HuH-7 (cell line): ENCODE measurements at places on chromosomes 13 and 19.

DNA sequence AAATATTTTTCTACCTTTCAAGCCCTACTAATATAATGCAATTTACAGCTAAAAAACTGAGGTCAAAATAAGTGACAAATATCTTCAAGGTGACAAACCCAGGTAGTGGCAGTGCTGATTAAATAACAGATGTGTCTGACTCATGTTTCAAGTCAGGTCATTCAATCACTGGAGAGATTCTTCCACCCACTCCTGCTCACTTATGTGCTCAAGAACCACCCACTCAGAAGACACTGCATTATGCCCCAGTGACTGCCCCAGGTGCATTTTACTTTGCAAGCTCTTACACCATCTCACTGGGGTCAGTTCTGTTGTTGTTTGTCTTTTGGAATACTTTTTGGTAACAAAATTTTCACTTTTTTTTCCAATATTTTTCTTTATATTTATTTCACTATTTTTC, 2.2 kb downstream of the ZNF100 start:
- no peak for DNase-seq

DNA sequence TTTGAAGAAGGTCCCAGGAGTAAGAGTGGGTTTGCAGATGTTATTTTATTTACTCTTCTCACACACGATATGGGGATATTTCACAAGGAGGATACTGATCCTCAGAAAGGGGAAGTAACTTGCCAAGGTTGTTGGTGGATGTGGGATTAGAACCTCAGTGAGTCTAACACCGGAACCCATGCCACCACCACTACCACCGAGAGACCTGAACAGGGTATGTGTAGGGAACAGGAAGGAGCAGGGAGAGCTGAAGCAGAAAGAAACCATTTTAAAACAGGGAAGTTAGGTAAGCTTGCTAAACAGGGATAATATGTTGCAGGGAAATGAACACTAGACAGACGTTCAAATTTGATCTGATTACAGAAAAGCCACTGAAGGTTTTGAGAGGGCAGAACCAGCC, 11.6 kb upstream of the CEACAM3 start:
- DNase-seq = no peak

DNA sequence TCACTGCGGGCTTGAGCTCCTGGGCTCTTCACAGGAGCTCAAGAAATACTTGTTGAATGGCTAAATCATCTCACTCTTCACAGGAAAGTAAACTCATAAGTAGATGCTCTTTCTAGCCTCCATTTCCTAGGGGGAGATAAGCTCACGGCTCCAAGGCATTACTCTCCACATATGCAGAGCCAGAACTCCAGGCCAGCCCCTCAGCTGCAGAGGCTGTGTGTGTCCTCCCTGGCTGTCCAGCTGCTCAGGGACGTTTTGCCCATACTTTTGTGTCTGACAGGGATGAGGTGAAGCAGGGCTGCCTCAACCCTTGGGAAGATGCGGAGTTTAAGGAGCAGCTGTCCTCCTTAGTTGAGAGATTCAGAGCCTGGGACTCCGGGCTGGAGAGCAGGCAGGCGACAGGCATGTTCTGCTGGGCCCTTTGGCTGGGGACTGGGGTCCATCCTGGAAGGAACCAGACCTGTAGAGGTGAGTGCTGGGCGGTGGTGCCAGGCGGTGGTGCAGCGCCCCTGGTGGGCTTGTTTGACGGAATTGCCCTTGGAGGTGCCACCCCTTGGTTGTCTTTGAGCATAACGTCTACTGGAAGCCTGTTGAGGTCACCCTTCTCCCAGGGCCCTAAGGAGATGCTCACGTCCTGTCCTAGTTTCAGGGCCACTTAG, 20.5 kb upstream of the SLC15A1 start:
- DNase-seq = no peak

DNA sequence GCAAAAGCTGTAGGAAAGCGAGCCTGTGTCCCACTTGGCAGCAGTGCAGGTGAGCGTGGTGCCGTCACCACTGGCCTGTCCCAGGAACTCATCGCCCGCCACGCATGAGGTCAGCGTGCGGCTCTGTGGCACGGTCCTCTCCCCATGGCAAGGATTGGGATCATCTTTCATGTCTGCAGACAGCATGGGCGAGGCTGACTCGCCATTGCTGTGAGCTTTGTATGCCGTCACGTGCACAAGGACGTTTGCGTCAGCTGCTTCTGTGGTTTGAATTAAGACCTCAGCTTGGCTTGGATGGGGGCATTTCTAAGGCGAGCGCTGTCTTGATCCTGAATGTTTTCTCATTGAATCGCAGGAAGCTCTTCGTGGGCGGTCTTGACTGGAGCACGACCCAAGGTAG, 9.8 kb downstream of the DAZAP1 start:
- no peak for DNase-seq

- peak; percentile 63 for DNase-seq
These were observed 7.4 kb upstream of the CNFN start for GRCh38 chr19:42397263-42398166.

GRCh38 chr19:30310602-30311263, 61.5 kb upstream of the ZNF536 start:
- no peak for DNase-seq

- no peak for DNase-seq
These were observed 131.4 kb downstream of the TNFRSF19 start for GRCh38 chr13:23701636-23702035.

GRCh38 chr13:113470073-113470472, 16.8 kb upstream of the ADPRHL1 start:
- no peak for DNase-seq

GRCh38 chr13:106561551-106562170, 6.3 kb downstream of the ARGLU1 start:
- no peak for DNase-seq

- no peak for DNase-seq
These were observed 168.2 kb downstream of the DNAJC15 start for GRCh38 chr13:43191546-43191945.

DNA sequence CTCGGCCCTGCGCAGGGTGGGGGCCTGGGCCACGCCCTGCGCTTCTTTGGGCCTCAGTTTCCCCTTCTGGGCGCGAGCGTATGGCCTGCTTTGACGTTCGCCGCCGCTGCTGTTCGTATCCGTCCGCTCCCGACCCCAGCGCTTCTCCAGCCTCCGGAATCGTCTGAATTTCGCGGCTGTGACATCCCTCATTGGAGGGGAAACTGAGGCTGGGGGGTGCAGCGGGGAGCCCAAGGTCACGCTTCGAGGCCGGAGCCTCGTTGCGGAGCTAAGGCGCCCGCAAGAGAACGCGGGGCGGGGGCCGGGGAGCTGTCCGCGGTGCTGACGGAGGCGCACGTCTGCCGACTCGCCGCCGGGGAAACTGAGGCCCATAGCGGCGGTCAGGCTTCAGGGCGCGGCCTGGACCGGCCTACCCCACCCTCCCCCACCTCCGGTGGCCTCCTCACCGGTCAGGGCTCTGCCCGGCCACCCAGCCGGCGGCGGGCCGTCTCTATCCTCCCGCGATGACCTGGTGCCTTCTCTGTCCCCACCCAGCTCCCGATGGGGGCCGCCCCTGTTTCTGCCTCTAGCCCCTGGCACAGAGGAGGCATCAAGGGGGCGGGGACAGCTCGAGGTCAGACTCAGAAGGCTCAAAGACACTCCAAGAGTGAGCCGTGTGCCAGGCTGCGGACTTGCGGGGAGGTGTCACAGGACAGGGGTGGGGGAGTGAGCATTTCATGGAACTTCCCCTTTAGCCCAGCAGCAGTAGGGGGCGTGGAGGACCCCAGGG, 3.0 kb upstream of the APC2 start:
- DNase-seq = no peak

GRCh38 chr19:3725121-3725520, 16.9 kb downstream of the TJP3 start:
- DNase-seq = no peak

DNA sequence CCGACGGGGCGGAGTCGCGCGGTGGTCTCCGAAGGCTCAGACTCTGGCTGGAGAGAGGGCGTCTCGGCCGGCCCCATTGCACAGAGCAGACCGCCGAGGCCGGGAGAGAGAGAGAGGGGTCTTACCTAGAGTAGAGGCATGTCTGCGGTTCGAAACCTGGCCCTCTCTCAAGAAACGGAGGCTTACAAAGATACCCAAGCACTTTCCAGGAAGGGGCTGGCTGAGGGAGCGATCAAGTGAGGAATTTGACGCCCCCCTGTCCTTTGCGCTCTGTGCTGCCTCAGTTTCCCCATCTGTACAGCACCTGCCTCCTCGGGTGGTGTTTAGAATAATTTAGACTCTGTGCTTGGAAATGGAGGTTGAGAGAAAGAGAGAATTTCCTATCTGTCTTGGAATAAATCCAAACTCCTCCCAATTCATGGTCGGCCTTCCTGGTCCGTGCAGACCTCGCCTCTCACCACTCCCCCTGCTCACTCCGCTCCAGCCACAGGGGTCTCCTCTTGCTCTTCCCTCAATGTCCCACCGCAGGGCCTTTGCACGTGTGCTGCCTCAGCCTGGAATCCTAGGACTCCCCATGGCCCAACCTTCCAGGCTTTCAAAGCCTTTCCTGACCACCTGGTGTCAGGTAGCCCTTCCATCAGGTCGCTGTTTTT, 658 bp upstream of the ISOC2 start:
- no peak for DNase-seq

- DNase-seq = no peak
These were observed 124.9 kb downstream of the KCNRG start for GRCh38 chr13:50140153-50140552.

DNA sequence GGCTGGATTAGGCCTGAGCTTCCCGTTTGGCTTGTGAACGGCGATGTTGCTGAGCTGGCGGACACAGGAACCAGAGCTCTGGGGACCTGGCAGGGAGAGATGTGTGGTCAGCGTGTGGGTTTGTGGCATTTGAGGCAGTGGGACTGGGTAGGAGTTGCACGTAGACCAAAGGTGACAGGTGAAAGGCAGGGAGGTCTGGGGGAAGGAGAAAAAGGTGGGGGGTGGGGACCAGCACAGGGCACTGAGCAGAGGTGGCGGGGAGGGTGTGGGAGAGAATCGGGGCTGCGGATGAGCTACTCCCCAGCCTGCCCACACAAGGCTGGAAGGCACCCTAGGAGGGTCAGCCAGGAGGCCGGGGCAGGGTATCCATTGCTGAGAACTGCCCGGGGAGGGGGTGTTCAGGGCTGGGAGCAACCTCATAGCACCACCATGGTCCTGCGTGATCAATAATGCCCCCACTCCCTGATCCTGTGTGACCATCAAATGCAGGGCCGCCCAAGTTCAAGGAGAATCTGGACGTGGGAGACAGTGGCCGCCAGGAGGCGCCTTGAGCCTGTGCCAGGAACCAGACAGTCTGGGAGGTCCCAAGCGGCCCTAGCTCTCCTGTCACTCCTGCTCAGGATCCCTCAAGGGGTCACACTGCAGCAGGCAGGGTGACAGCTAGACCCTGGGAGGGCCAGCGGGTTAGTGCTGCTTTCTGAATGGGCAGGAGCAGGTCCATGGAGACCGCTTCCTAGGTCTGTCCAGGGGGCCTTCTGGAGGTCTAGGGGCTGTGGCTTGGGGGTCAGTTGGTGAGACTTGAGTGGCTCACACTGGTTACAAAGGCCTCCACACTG, 12.8 kb upstream of the SELENOW start:
- DNase-seq = peak; percentile 70

GRCh38 chr13:78632996-78633395, 26.0 kb downstream of the OBI1 start:
- no peak for DNase-seq

DNA sequence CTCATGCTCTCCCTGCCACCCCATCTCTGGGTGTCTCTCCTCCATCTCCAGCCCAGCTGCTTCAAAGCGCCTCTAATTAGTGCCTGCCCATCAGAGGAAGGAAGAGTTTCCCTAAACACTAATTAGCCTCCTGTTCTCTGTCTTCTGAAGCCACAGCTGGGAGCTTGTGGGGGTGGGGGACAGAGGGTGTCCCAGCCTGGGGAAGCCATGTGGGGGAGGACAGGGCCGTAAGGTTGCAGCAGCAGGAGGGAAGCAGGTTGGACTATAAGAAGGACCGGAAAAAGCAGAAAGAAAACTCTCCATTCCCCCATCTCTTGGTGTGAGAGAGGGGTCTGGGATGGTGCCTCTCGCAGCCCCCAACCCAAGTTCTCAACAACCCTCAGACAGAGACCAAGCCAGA, 26.2 kb downstream of the SLC8A2 start:
- DNase-seq = no peak

- no peak for DNase-seq
These were observed 23.2 kb downstream of the NALCN start for GRCh38 chr13:101393140-101393539.

GRCh38 chr19:4794971-4795370, 3.4 kb downstream of the FEM1A start:
- no peak for DNase-seq

- DNase-seq = no peak
These were observed 11.4 kb upstream of the TCF3 start for GRCh38 chr19:1663852-1664251.

GRCh38 chr13:62038214-62038613, 622.6 kb upstream of the PCDH20 start:
- no peak for DNase-seq
